NCI-H2171 treated with DMSO at 0.1 percent for 48 hours (cell line): ENCODE measurements at places on chromosomes 1 and 21.

DNA sequence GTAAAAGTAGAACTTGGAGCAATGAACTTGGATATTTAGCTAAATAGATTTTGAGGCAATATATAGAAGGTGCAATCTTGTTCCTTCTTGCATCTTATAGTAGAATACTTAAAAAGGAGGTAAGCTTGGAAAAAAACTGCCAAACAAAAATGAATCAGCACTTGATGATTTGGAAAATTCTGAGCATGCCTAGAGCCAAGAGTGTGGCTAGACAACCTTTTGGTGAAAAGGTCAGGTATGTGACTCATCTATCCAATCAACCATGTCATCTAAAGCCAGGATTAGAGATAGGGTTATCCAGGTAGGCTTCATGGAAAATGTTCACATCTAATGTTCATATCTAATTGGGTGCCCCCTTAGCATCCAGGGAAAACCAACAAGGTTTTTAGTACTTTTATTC is 515.0 kb downstream of the COL11A1 start:
- no peak for DNase-seq

DNA sequence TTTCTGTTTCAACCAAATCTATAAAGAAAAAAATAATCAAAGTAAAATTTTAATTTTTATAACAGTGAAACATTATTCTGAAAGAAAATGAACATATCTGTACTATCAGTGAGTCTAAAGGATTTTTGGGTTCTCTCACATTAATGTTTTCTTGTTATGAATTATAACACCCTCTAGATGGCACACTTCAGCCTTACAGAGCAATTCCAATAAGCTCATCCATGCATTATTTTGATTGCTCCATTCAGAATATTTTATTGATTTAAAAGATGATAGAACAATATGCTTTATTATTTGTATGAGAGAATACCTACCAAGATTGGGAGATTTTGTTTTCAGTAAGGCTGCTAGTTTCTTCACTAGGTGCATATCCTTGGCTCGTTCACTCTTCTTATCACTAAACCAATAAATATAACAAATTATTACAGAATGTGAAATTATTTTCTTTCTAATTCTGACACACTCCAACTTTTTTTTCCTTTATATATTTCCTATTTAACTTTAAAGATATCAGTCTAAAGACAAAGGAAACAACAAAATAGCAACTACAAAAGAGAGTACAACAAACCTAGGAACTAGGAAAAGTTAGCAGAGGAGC is 82.4 kb downstream of the RAB3GAP2 start:
- DNase-seq = peak; percentile 62

- DNase-seq = peak; percentile 67
Observed at GRCh38 chr1:46983830-46984586, 39.5 kb upstream of the CYP4X1 start.

- DNase-seq = peak; percentile 25
Observed at GRCh38 chr21:27043377-27043776, 76.5 kb upstream of the ADAMTS5 start.

DNA sequence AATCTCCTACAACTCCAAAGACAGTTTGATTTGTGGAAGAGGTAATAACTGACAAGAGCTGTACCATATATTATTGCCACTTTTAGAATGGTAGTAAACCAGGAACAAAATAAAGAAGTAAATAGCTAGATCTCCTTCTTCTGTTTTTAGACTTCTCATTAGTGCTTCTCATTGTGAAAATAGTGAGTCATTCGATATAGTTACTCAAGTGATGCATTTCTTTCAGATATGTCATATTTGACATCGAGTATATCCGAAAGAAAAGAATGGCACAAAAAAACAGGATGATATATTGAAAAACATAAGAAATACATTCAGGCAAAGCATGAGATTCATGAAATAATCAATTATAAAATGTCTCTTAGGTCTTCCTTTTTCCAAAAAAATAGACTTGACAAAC is 1346.1 kb downstream of the BRINP3 start:
- no peak for DNase-seq

GRCh38 chr21:44713846-44714245 is 2.5 kb upstream of the TSPEAR start:
- no peak for DNase-seq

DNA sequence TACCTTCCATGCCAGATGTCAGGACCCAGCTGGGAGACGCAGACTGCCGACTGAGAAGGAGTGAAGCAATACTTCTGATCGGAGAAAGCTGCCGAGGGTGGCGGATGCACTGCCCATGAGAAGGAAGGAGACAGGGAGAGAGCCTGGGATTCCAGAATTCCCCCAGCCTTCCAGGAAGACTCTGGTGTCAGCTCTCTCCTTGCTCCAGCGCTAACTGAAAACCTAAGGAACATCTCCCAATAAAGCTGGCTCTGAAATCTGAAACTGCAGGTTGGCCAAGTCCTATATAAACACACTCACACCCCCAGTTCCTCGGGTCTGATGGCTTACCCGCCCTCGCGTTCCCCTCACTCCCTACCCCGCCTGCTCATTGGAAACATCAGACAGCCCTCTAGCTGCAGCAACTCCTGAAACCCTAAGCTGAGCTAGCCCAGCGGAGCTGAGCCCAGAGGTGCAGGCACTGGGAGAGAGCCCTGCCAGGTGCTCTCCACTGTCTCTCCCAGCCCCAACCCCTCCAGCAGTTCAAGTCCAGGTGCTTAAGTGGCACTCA is 52.3 kb downstream of the PLEKHA6 start:
- DNase-seq = peak; percentile 76

DNA sequence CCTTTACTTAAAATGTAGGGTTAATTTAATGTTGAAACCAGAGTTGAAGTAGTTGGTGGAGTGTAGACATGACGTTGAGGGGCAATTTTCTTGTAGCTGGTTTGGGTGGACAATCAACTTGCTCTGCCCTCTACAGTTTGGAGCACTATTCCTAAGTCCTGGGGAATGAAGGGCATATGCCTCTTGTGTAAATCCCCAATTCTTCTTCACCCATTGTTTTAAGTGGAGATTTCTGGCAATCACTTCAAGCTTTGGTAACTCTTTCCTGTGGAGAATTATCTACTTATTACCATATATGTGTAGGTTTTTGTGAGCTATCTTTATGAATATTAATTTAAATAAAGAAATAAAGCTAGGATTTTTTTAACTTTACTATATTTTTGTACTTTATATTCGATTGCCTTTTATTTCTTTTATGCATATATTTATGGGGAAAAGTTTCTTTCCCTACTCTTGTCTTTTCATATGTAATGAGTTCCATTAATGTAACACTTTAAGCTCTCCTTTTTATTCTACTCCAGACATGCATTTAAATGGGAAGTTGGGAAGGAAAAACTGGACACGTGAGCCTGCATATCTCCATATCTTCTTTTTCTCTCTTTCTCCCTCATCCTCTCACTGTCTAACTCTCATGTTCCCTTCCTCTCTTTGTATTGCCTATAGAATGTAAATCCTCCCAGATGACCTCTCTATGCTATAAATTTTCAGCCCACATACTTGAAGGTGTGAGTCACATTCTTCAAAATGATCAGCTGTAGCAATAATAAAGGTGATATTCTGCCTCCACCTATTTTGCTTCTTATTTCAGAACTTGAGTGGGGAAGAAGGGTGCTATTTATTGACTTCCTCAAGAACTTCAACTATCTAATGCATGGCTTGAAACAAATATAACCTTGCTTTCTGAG is 276.7 kb downstream of the PTPRC start:
- no peak for DNase-seq

DNA sequence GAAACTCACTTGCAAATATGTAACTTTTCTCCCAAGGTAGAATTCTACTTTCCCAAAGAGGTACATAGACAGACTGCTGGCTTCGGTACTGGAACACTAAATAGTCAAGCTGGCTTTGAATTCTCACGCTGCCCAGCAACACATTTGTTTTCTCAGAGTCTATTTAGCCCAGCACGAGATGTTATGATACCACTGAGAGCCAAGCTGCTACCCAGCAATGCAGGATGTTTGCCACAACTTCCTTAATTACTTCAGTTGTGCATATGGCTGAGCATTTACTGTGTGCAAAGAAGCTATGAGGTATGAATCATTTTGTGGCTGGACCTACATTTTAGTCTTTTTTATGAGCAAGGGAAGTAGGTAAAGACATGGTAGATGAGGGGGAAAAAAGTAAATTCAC is 793.2 kb downstream of the PLA2G4A start:
- DNase-seq = peak; percentile 58

- no peak for DNase-seq
Observed at GRCh38 chr1:231827337-231828105, 200.9 kb downstream of the DISC1 start.

DNA sequence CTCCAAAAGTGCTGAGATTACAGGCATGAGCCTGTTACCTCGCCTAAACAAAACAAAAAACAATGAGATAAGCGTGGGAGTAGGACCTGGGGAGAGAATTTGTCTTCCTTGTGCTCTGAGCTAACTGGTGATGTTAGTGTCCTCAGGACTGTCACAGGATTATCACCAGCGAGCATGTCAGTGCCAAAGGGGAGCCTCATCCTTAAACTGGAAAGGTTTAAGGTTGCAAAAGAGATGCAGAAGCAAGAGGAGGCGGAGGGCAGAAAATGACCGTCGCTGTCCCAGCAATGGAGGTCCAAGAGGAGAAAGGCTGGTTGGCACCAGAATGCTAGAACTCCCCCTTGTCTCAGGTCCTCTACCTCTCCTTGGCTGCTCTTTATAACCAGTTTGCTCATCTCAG is 3.9 kb downstream of the SYPL2 start:
- no peak for DNase-seq

GRCh38 chr1:6134741-6135510 is 45.2 kb downstream of the CHD5 start:
- no peak for DNase-seq
